T-helper 9 cell (primary cell): ENCODE measurements at places on chromosomes 5 and 9.
A peak's percentile ranks its signal among the peaks of the same experiment; 100 is the strongest.

- DNase-seq, result no peak
These were observed 45.7 kb upstream of the CTXN3 start for GRCh38 chr5:127602896-127603844.

GRCh38 chr9:91059713-91060112 is 258.1 kb downstream of the SYK start:
- no peak for DNase-seq

DNA sequence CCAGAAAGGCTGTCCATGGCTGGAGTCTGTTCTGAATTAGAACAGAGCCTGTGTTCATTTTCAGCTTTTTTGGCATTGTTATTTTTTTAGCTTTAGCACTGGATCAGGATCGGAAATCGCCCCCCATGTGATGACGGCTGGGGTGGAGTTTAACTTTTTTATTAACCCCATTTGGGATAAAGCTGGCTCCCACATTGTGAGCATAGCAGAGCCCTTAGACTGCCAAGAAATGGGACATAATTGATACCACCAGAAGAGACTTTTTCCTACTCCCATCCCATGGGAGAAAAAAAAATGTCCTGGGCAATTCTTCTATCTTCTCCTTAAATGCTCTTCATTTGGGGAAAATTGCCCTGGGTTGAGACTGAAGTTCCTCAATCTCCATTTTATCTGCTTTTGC is 52.4 kb downstream of the SLIT3 start:
- DNase-seq, result no peak

DNA sequence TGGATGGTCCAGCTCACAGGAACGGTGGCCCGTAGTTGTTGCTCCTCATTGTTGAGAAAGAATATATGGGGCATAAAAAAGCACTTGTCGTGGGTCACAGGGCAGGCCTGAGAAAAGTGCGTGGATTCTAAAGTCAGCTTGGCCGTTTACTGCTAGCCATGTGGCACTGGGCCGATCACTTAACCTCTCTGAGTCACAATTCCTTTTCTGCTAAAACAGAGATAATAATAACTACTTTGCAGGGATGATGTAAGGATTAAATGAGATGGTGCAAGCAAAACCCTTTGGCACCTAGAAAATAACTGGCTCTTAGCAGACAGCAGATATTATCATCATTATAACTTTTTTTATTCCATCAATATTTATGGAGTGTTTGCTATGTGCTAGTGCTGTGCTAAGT is 579.7 kb downstream of the CCDC171 start:
- no peak for DNase-seq

- no peak for DNase-seq
These were observed 263.5 kb upstream of the PANK3 start for GRCh38 chr5:168842571-168843205.

DNA sequence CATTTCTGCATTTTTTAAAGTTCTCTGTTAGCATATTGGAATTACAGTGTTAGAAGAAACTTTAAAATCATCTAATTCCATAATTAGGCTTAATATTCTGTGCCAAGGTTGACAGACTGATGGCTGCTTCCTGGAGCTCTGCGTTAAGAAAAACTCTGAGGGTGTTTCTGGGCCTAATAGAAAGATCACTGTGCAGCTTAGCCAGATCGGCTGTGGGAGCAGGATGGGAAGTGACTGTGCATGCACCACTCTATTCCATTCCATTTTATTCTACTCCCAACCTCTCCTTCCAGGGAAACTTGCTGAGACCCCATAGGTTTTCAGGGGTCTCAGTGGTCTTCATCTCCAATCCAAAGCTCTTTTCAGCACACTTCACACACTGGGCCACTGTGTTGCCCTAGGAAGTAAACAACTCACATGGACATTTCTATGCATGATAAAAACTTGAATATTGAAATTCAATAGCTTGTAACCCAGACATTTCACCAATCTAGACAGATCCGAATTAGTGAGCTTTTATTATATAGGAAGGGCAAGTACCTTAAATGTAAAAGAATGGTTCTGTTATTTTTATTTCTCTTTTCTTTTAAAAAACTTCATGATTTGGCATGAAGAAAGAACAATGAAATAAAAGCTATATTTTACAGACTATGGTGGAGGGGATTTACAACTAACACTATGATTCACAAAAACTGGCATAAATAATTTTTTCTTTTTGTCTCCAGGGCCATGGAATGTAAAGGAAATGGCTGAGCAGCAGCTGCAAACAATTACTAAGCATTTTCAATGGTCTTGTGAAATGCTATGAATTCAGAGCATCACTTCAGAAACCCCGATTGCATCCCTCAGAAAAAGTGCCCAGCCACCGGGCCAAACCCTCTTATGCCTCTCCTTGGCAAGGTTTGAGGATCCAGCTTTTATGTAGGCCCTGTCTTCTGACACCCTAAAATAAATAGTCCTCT is 51.4 kb upstream of the DAB2 start:
- DNase-seq, result no peak

DNA sequence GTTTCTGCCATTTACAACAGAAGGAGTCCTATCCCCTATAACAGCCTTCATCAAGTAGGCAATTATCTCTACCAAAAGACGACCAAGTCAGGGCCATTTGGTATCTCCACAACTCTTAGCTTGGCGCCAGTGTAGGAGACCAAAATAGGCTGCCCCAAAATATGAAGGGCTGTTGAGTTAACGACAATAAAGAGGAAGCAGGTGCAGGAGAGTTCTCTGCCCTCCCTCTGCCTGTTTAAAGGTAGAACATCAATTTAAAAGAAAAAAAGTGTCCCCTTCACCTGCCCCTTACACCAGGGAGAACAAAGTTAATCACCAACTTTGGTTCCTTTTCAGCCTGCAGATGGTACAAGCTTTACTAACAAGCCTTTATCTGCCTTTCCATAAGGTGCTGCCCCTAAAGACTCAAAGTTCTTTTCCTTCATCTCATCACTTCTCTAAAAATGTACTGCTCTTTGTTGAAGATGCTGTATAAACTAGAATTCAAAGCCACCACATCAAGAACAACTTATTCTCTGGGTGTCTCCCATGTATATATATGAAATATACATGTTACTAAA is 33.3 kb downstream of the PPP1R2B start:
- no peak for DNase-seq

GRCh38 chr5:53481887-53482716 is 1.7 kb downstream of the FST start:
- DNase-seq, result peak; percentile 16

DNA sequence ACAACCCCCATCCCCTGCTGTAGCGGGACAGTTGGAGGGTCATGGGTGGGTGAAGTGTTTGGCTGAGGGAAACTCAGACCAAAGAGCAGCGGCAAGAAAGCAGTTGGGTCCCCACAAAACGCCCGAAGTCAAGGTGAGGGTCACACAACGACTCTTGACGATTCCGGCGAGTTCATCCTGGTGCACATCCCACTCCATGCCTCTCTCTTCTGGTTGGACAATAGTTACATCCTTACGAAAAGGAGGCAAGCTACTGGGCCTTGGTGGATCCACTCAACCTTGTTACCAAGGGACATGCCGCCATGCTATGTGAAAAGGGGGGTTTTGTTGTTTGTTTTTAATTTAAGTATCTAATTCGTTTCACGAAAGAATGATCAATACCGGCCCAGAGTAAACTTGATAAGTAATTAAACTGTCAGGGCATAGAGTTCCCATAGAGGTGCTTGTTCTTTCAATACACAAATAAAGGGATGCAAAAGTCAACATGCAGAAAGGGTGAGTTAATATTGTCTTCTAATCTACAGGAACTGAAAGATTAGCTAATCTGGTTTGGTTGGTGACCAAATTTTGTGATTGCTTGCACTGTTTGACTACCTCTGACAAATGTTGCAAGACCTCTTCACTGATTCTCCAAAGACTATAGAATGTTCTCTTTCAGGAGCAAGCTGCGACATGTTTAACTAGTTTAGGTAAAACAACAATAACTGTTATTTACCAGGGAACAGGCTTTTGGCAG is 732 bp upstream of the SMIM15 start:
- DNase-seq, result peak; percentile 0

DNA sequence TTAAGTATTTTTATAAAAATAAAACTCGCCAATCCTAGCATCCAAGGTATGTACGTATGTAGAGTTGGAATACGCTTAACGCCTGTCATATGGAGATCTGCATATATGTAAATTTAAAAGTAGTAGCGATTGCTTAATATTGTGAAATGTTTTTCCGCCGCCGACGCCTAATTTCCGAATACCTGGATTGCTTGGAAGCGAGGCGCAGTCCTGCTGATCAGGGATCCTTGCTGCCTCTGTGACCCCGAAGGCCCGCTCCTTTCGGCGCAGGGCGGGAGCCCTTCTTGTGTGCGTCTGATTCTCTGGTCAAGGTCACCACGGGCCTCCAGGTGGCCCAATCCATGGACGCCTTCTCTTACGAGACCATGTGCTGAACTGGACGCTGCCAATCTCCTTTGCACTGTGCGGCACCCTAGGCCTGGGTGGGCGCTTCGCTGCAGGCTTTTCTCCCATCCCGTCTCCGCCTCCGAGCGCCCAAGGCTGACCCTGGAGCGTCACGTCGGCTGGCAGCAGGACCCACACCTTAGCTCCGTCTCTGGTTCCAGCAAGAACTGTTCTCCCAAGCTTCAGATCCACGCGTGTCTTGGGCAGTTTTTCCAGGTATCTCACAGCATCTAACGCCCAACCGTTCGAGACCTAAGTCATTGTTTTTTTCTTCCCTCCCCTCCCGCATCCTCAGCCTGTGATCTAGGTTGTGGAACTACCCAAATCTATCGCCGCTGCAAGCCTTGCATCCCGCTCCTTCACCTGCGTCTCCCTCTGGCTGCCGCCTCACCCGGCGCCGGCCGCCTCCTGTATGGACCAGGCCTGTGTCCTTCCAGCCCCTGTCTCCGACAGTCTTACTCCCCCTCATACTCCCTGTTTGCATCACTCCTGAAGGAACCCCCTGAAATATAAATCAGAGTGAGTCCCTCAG is 3.6 kb upstream of the TRIM41 start:
- no peak for DNase-seq

GRCh38 chr5:59597690-59598546 is 295.6 kb downstream of the PDE4D start:
- DNase-seq, result no peak

DNA sequence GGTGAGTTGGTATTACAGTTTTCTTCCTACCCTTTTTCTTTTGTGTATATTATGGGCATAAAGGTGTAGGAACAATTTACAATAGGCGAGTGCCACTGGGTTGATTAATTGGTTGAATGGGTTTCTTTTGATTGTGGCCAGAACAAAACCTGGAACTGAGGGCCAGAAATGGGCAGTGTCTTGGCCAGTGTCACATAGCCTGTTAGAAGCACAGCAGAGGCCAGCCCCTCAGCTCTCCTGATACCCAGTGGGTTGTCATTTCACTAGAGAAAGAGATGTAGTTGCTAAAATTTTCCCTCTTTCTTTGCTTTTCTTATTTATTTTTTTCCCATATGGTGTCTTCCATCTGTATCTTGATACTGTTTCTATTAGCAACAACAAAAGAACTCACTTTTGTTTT is 38.8 kb upstream of the SEMA6A start:
- DNase-seq, result no peak

GRCh38 chr9:137606734-137607138 is 1.2 kb downstream of the ARRDC1 start:
- no peak for DNase-seq

DNA sequence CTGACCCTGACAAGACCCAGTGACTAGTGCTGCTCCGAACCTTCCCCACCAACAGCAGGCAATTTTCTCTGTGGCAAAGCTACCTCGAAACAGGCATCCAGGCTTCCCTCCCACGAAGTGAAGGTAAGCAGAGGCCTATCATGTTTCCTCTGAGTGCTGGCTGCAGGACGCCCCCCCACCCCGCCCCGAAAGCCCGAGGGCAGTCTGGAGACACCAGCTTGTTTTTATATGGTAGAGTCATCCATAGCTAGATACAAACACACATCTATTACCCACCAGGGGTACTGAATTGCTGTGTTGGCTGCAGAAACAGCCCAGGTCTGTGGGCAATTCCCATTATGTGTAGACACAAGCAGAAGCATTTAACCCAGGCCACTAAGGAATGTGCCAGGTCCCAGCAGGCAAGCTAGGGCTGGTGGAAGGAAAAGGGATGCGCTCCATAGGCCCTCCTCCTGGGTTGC is 40.4 kb downstream of the LIX1 start:
- no peak for DNase-seq

DNA sequence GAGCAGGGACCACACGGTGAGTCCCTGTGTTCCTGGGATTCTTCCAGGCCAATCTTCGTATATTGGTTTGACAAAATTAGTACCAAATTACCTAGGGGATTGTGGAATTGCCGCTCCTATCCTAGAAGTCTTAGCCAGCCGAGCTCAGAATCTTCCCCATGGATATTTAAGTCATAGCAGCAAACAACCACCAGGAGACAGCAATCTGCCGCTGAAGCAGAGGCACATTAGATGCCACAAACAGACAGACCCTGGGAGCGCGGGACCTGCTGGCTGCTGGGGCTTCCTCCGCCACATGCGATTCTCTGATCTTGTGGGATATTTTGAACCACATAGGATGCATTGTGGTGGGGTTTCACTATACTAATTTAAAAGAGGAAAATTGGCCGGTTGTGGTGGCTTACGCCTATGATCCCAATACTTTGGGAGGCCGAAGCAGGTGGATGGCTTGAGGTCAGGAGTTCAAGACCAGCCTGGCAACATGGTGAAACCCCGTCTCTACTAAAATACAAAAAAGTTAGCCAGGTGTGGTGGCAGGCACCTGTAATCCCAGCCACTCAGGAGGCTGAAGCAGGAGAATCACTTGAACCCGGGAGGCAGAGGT is 31.7 kb upstream of the ZBTB43 start:
- no peak for DNase-seq

- DNase-seq, result no peak
These were observed 11.1 kb downstream of the SH2D3C start for GRCh38 chr9:127767410-127767809.

DNA sequence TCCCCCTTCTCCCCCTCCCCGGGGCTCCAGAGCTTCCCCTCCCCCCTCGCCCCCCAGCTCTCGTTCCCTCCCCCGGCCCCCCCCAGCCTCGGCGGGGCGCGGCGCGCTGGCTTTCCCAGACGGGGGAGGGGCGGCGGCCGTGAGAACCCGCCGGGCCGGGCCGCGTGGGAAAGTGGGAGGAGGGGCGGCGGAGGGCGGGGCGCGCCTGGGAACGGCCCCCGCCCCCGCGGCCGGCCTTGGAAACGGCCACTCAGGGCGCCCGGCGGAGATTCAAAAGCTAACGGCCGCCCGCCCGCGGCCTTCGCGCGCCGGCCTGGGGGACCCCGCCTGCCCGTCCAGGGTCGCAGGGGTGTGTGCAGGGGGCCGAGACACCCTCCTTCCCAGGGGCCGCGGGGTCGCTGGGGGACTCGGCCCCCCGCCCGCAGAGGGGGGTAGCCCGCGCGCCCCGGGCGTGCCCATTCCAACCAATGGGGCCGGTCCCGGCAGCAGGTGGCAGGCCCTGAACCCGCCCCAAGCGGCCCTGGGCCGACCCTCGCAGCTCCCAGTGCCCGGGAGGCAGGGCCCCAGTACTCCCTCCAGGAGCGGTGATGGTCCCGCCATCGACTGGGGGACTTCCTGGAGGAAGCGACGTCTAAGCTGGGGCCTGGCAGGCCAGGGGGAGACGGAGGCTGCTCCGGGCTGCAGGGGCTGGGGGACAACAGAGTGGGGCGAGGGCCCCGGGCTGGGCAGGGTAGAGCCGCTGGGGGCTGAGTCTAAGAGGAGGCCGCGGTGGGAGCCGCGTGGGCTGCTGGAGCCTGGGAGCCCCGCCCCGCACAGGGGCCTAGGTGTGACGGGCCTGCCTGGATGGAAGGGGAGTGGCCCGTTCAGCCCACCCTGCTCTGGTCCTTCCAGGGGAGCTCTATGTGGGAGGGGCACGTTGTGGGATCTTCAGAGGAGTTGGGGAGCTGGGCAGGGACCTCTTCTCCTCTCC is 14.2 kb upstream of the NRARP start:
- DNase-seq, result no peak
